Nephron progenitor cell (in vitro differentiated cells): ENCODE measurements at places on chromosomes 1 and 21.

GRCh38 chr1:1429671-1430073, 5.8 kb upstream of the VWA1 start:
- no peak for DNase-seq

- no peak for DNase-seq
Measured at GRCh38 chr1:245777752-245778151, 623.0 kb downstream of the KIF26B start.

- DNase-seq: no peak
Measured at GRCh38 chr1:117001254-117001927, at the start of gene CD101. TSS of gene CD101 (plus strand) at chr1:117001760. CDS start at chr1:117001818, 58 bp downstream.

DNA sequence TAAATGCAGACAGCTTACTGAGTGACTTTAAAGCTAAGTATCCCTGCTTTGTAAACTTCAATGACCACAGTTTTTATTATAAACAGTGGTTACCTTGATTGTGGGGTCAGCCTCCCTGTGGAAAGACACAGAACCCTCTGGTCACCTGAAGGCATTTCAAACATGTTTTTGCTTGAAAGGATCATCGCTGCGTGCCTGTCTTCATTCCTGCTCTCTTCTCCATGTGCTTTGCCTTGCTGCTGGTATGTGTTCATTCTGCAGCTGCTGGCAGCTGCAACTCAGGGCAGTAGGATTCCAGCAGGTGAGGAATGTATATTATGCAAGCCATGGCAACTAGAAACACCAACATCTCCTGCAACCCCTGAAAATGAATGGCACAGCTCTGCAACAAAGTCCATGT, 81.0 kb upstream of the VAV3 start:
- no peak for DNase-seq

DNA sequence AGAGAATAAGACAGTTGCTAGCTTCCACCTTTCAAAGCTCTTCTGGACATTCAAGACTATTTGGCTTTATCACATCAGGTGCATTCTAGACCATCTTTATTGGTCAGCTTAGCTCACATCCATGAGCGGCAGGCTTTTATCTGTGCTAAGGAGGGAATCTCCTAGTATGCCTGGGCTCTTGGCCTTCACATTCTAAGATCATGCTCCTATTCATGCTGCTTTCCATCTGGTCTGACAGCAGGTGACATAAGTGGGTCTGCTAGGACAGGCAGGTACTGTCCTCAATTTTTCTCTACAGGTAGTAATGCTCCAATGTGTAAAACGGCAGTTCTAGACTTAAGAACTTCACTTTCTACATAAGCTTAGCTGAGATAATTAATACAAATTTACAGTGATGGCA, 39.2 kb upstream of the ADAMTS1 start:
- no peak for DNase-seq
